ENCODE measurements at places on chromosomes 5 and 9. TPM values are rescaled to one million over a fixed set of nuclear protein-coding genes. Genes with fewer than 3 reads are reported as not detected.

DNA sequence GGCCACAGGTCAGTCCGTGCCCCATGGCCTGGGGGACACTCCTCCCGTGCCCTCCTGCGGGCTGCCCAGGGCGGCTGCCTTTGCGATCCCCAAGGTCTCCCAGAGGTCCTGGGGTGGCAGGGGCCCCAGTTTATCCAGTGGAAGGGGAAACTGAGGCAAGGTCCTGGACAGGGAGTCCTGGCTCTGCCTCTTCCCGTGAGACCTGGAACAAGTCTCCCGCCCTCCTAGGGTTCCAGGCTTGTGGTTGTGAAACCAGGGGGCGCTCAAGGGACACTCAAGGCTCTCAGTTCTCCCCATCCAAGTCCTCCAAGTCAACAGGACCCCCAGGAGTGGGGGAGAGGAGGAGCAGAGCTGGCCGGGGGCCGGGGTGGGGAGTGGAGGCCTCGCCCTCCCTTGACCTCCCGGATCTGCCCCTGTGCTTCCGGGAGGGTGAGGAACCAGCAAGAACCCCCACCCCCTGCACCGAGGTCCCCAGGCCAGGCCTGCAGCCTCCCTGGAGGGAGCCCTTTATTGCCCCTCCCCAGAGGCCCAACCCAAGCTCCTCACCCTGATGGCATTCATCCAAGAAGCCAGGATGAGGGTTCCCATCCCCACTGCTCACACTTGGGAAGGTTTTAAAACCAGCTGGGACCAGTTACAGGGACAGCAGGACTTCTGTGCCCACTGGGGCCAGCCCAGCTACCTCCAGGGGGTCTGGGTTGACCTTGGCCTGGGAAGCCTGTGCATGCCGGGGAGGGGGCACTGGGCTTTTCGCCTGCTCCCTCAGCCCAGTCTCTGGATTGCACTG, 24.7 kb upstream of the TMEM250 start:
- H3K4me3 ChIP-seq = no peak overlapping the region
- no peak for DNase-seq
- no peak overlapping the region for H3K27ac ChIP-seq

MAMDC2 gene
- total RNA-seq = not detected

- no peak for DNase-seq
- H3K4me3 ChIP-seq = no peak overlapping the region
These were observed 94.0 kb upstream of the RAPGEF1 start for GRCh38 chr9:131833906-131834305.

- H3K36me3 ChIP-seq = peaks cover 4% of the 10 kb centered on the region
- H3K27me3 ChIP-seq = no peaks in the 10 kb centered on the region
- H3K27ac ChIP-seq = no peak overlapping the region
- H3K4me3 ChIP-seq = no peak overlapping the region
- no peak for DNase-seq
These were observed 67.4 kb downstream of the GNAQ start for GRCh38 chr9:77964258-77964657.

- H3K4me3 ChIP-seq = no peak overlapping the region
- H3K4me1 ChIP-seq = no peaks in the 10 kb centered on the region
- no peak for DNase-seq
- H3K36me3 ChIP-seq = no peaks in the 10 kb centered on the region
- no peak overlapping the region for H3K27ac ChIP-seq
These were observed 55.5 kb upstream of the DMRT1 start for GRCh38 chr9:785997-786396.

GRCh38 chr9:126838055-126838811, 22.2 kb upstream of the ZBTB34 start:
- peaks cover 23% of the 10 kb centered on the region for H3K4me1 ChIP-seq
- no peaks in the 10 kb centered on the region for H3K27me3 ChIP-seq
- H3K4me3 ChIP-seq = no peak overlapping the region
- peaks cover 11% of the 10 kb centered on the region for H3K36me3 ChIP-seq
- DNase-seq = no peak

GRCh38 chr5:131563434-131564228, 71.4 kb downstream of the RAPGEF6 start:
- no peaks in the 10 kb centered on the region for H3K36me3 ChIP-seq
- peak overlapping the region; percentile 29 for H3K27ac ChIP-seq
- H3K4me3 ChIP-seq = no peak overlapping the region

PHF24 gene
- total RNA-seq = not detected

DNA sequence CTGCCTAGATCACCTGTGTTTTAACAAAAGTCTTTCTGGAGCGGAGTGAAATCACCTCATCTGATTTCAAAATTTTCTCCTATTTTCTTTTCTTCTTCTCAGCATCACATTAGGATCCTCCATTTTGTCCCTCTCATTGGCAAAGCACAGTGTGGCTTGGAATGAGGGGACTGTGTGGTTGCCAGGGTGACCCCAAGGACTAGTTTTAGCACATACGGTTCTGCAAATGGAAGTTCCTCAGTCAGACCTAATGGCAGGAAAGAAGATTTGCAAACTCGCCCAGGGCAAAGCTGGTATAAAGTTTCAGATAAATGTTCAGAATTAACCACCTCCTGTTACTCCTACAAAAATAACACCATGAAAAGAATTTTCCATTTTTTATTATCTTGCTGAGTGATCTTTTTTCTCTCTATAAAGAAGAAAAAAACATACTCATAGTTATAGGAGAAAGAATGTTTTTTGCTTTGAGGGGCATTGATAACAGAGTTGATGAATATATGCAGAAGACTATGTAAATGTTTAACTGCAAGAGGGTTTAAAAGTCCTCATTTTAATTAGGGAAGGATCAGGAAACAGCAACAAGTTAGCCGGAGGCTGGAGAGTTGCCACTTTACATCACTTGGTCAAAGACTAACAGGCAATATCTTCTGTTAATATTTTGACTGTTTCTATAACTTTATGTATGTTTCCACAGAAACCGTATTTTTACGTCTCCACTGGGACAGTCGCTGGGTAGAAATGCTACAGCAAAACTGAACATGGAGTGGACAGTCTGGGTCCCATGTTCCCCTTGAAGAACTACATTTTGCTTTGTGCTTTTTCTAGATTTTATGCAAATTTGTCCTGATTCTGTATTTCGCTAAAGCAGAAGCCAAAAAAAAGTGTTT, 257.8 kb downstream of the NR2F1-AS1 start:
- no peak overlapping the region for H3K27ac ChIP-seq
- DNase-seq = no peak
- no peaks in the 10 kb centered on the region for H3K27me3 ChIP-seq
- H3K36me3 ChIP-seq = no peaks in the 10 kb centered on the region

DNA sequence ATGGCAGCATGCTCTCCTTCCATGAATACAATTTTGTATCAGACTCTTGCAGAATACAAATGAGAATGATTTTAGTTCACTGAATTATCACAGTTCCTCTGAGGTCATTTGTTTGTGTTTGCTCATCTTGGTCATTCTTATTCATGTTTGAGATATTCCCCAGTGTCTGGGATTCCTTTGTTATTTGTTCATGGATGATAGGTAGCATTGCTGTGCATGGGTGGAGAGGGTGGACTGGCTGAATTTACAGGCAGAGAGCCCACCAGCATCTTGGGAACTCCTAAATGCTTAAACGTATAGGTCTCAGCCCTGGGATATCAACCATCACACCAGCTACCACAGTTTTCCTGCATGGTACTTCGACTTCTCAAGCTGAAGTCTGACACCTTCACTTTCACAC, 459.8 kb downstream of the CCDC171 start:
- H3K27ac ChIP-seq = no peak overlapping the region
- H3K4me3 ChIP-seq = no peak overlapping the region
- H3K27me3 ChIP-seq = no peaks in the 10 kb centered on the region
- DNase-seq = no peak
- H3K36me3 ChIP-seq = no peaks in the 10 kb centered on the region

DNA sequence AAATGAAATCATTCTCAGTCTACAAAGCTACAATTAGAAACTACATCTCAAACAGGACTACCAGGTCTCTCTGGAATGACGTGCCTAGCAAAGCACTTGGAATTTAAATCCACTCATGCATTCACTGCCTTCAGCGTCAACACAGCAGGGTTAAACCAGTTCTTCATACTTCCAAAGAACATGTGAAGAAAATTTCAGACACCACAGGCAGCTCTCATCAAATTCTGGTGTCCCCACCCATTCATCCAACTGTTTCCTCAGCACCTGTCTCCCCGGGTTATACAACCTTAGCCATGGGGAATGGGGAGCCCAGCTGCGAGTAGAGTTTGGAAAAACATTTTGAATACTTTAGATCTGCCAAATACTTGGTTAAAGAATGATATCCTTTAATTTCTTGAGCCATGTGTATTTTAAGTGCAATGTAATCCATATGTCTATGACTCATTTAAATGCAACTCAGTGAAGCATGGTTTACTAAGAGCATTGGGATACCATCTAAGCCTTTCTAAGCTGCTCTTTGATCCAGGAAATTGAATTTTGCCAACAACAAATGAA, 17.5 kb downstream of the ADAM19 start:
- peaks cover 13% of the 10 kb centered on the region for H3K36me3 ChIP-seq
- peaks cover 72% of the 10 kb centered on the region for H3K4me1 ChIP-seq
- H3K27me3 ChIP-seq = no peaks in the 10 kb centered on the region
- H3K4me3 ChIP-seq = peak overlapping the region; percentile 39
- DNase-seq = no peak

GRCh38 chr9:69339620-69340019, 14.6 kb downstream of the ENTREP1 start:
- no peak overlapping the region for H3K27ac ChIP-seq
- H3K36me3 ChIP-seq = no peaks in the 10 kb centered on the region
- no peaks in the 10 kb centered on the region for H3K4me1 ChIP-seq
- H3K4me3 ChIP-seq = no peak overlapping the region
- DNase-seq = no peak

All from T-helper 17 cell (primary cell).